ENCODE measurements at places on chromosomes 4 and X.

DNA sequence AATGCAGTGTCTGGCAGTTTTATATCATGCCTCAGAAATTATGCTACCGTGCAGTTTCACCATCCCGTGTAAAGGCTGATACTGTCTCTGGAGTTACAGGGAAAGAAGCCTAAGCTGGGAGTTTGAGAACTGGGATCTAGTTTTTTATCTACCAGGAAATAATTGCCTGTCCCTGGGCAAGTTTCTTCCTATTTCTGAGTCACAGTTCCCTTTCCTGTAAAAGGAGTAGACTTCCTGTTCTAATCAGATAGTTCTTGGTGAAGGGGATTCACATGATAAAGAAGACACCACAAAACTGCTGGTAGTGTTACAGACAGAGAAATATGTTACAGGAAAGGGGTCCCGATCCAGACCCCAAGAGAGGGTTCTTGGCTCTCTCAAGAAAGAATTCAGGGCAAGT lies 17.1 kb downstream of the HERC3 start:
- no peak for DNase-seq

DNA sequence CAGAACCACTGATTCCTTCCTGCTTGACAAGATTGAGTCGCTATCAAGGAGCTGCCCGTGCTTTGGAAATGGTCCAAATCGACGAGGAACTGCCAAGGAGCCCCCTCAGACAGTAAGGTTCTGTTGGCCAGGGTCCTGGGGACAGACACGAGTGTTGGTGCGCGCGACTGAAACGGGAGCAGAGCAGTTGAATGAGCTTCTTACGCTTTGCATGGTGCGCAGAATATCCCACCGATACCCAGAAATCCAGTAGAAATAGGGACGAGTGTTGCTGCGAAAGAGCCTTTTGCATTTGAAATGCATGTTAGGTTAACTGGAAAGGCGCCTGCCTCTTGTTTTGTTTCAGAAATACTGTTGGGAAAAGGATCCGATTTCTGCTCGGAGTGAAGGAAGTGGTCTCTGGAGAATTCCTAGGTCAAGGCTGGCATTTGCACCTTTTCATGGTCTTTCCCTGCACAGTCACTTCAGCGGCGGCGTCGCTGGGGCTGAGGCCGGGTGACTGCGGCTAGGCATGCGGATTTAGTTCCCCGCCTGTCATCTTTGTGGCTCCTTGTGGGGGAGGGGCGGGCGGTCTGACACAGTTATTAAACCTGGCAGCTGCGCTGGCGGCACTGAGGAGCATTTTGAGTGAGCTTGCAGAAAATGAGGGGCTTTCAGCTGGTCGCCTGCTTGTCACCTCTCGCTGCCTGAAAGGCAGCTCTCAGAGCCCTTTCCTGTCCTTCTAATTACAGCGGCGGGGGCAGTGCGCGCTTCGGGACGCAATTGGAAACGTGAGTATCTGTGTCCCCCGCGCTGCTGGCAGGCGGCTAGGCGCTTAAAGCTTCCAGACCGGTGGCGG lies 51.5 kb upstream of the TRIM2 start:
- no peak for DNase-seq

GRCh38 chr4:164731827-164732474 lies 22.0 kb upstream of the SMIM31 start:
- no peak for DNase-seq

- DNase-seq = no peak
These were observed 534.9 kb upstream of the FMR1 start for GRCh38 chrX:147376601-147377422.

- no peak for DNase-seq
These were observed 185.5 kb upstream of the AFF2 start for GRCh38 chrX:148314876-148315275.

- DNase-seq = no peak
These were observed 33.2 kb upstream of the OCIAD2 start for GRCh38 chr4:48939785-48940184.

DNA sequence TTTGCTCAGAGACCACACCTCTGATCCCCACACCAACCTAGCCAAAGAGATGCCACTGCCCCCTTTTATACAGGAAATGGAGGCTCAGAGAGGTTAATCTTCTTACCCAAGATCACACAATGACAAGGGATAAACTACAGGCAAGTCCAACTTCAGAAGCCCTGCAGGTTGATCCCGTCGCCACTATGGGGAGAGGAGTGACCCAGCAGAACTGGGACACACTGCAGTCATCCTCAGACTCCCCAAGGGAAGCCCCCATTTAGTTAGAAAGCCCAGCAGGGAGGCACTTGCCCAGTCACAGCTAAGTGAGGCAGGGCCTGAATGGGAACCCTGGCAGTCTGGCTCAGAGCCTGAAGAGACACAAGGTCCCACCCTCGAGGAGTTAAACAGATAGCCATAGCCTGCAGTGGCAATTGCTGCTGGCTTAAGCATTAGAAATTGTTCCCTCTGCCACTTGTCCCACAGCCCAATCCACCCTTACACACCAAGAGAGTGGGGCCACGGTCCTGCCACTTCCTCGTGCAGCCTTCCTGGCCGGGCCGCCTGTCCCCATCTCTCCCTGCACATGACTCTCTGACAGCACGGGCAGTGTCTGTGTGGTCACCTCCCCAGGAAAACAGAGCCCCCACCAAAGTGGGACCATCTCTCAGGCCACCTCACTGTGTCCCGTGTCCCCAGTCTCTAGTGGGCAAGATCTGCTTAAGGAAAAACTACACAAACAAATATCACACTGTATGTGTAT lies 2.7 kb downstream of the JAKMIP1 start:
- DNase-seq = no peak

GRCh38 chr4:187065396-187065795 lies 341.7 kb upstream of the FAT1 start:
- no peak for DNase-seq

GRCh38 chrX:137748827-137749226 lies 182.9 kb downstream of the ZIC3 start:
- DNase-seq = no peak

GRCh38 chr4:7358100-7358735 lies 76.5 kb downstream of the PSAPL1 start:
- DNase-seq = no peak

GRCh38 chr4:105887508-105887907 lies 7.8 kb upstream of the NPNT start:
- no peak for DNase-seq

- no peak for DNase-seq
These were observed 15.4 kb upstream of the JADE1 start for GRCh38 chr4:128793859-128794672.

DNA sequence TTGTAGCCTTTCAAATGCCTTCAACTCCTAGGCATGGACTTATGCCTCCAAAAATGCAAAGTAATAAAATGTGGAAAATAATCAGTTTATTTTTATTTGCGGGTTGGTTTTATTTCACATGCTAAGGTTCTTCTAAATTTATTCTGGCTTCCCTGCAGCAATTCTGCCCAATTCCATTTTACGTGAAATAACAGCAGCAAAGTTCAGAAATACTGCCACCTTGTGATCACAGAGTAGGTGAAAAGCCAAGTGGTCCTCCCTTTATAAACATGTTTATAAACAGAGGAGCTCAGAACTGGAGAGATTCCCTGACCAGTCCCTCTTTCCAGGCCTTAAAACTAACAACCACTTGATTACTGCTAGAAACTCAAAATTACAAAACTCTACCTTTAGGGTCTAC lies 14.7 kb upstream of the DCHS2 start:
- no peak for DNase-seq

DNA sequence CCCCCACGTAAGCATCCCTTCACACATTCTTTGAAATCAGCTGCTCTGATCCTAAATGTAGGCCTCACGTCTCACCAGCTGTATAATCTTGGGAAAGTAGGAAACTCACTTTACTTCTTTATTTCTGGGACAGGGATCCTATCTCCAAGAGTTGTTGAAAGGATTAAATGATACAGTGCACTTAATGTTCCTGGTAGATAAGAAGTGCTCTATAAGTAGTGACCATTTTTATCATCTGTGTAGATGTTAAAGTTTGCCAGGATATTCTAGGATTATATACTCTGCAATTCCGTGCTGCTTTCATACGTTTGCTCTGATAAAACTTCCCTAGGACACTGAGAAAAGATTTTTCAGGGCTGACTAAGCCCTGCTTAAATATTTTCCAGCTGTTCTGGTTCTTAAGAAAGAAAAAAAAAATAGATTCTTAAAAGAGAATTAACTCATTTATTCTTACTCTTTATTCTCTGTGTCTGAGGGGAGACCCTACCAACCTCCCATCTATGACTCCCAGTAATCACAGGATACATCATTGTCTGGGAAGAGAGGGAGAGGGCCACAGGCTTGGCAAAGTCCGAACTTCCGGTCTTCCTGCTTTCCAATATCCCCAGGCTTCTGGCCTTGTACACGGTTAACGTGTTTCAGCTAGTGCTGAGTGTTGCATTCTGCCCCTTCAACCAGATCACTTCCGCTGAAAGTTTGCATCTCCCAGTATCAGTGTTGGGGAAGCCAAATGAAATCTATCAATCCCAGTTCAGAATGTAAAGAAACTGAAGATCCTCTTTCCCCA lies 269.2 kb downstream of the TRIML1 start:
- no peak for DNase-seq

GRCh38 chrX:151167791-151168345 lies 8.5 kb upstream of the GPR50 start:
- DNase-seq = no peak

DNA sequence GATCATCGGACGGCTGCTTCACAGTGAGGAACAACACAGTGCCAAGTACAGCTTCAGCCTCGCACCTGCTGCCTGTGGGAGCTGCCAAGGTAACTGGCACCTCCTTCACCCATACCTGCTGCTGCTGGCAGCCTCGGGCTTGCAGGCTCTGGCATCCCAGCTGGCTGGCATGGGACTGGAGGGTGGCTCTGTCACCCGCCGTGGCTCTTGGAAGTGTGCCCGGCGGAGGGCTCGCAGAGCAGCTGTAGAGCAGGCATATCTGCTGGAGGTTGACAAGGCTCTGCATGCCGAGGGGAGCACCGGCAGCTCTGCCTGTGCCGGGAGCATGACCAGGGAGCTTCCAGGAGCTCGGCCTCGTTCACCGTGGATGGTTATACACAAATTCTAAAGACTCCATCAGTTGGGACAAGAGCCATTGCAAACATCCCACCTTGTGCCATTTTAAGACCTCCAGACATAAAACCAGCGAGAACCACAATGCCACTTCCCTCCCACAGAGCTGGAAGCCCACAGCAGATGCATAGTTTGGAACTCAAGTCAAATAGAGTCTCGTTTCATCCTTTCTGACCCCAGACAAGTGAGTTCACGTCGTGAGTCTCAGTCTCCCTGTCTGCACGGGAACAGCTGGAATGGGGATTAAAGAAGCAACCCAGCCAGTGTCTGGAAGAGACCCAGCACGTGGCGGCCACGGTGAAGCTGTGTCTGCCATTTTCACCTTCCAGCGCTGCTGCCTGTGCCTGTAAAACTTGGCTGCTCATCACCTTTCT lies 84.3 kb upstream of the PSAPL1 start:
- no peak for DNase-seq

DNA sequence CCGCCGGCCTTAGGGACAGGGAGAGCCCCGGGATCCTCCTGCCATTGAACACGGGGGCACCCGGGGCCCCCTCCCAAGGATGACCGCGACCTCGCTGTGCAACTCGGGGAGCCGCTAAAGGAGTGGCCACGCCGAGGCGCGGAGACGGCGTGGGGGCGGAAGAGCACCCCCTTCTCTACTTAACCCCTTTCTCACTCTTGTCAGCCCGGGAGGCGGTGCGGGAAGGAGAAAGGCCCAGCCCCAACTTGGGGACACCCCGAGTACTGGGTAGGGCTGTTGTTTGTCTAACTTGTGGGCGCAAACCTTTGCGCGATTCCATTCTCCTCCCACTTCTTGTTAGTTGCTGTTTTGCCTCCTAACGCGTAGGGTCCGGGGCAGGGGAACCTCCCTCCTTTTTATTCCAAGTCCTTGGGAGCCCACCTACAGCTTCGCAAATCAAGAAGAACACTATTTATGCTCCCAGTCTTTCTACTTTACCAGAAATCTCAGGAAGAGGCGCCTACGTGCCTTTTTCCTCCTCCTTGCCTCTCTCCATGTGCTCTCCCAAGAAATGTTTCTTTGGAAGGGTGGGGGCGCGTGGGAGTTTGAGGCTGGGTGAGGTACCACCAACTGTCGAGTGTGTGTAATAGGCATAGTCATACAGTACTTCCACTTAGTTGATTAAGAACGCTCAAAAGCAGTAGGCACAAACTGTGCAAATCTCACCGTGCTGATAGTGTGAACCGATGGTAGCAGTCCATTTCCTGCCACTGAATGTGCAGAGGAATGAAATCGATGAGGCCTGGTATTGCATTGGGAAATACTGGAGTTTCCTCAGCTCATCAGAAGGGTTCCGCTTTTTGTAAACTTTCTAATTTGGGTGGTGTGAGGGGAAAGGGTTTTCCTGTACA lies 813 bp downstream of the DIAPH2 start:
- peak; percentile 2 for DNase-seq

DNA sequence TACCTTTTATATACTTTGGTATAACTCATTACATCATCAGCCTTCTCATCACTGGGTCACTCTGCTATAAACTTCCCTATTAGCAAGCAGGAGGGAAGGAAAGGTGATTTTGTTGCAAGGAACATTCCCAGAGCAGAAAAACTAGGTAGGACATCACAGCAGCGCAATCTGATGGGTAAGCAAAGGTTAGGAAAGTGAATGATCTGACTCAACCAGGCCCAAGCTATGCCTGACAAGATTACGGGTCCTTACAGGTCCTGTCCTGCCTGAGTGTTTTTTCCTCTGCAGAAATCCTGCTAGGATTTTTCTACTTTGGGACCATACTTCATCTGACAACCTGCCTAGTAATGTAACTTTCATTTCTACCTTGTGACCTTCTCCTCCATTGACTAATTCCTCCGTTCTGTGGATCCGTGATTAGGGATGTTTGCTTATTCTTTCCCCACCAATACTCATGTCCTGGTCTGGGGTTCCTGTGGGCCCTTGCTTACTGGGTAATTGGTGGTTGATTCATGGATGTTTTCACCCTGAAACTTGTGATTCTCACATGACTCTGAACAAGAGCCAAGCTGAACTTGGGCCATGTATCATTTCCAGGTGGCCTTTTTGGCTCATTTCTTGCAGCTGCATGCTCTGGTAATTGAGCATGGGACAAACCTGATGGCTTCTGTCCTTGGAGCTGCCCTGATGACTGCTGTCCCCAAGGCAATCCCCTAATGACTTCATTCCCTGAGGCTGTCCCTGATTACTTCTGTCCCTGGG lies 111.9 kb upstream of the KIT start:
- DNase-seq = no peak

- DNase-seq = no peak
These were observed 110.4 kb downstream of the NHS start for GRCh38 chrX:17485391-17485790.

Data from stimulated activated CD4-positive, alpha-beta T cell treated with anti-CD3 and anti-CD28 coated beads, TNF-alpha, amount 100 ng/mL, for 1 hour (primary cell).